ENCODE measurements at places on chromosomes 3 and 15.

- no peak for DNase-seq
Observed at GRCh38 chr3:101271728-101272127, 48.6 kb downstream of the IMPG2 start.

DNA sequence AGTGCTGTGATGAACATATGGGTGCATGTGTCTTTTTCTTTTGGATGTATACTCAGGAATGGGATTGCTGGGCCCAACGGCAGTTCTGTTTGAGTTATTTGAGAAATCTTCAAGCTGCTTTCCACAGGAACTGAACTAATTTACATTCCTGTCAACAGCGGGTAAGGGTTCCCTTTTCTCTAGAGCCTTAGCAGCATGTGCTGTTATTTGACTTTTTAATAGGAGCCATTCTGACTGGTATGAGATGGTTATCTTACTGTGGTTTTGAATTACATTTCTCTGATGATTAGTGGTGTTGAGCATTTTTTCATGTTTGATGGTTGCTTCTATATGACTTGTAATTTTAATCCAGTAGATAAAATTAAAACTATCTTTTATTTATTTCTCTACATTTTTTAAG, 1168.6 kb upstream of the ALCAM start:
- no peak for DNase-seq

DNA sequence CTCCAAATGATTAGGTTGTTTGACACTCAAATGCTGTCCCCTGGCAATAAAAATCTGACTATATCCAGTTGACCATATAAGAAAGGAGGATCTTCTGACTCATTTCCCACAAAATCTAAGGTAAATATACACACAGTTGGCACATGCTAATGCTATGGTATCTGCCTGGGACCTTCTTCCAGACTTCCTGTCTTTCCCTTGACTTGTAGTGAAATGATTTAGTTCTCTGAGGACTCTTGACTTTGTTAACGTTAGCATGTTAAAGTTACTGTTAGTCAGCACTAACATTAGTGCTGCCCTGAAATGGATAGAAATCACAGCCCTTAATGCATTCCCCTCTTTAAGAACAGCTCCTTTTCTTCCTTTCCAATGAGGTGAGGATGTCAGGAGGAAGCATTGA, 124.3 kb upstream of the LSAMP start:
- DNase-seq: no peak

DNA sequence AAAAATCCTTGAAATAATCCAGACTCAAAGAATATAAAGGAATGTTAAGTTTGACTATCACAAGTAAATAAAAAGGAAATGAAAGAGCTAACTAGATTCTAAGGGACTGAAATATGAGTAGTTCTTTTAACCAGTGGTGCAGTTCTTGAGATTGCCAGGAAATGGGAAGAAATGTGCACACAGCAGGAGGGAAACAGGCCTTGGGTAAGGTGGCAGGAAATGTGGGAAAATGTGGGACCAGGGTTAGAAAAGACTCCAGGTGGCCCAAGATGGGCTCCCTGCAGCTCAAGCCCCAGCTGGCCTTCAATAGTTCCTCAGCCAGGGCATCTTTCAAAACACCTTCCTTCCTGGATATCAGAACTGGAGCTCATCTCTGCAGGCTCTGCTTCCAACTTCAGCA, 181.3 kb downstream of the ISL2 start:
- no peak for DNase-seq

GRCh38 chr3:138471481-138471880, 37.1 kb downstream of the ESYT3 start:
- DNase-seq: no peak

GRCh38 chr15:64774037-64774628, 1.3 kb downstream of the RBPMS2 start:
- no peak for DNase-seq

- DNase-seq: no peak
Observed at GRCh38 chr3:111594205-111594604, 941 bp downstream of the ZBED2 start.

GRCh38 chr3:34008191-34008590, 209.8 kb downstream of the PDCD6IP start:
- no peak for DNase-seq
